ENCODE measurements at places on chromosomes 2 and 18.
A peak's percentile ranks its signal among the peaks of the same experiment; 100 is the strongest.

DNA sequence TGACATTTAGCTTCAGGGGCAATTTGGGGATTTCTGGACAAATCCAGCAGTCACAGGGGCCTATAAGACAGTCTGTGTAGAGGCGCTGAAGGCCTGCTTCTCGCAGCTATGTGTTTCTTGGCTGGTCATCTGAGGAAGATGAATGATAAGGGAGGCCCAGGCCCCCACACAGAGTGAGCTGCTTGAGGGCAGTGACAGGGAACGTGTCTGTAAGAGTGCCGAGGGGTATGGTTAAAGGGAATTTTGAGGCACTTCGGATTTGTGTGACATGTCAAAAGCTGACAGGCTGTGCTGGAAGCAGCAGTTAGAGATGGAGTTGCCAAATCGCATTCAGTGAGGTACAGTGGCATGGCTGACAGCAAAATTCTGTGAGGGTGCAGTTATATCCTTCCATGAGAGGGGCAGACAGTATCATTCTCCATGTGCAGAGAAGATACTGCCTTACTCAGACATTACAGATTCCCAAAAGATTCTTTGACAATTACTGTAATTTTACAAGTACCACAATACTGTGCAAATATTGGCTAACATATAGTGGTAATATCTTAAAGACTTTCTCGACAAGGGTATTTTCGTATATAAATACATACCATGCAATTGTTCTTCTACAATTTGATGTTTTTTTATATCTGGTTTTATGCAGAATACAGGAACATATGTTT lies 74.0 kb downstream of the CERS6 start:
- no peak for DNase-seq

- peak; percentile 35 for DNase-seq
These were observed 21.5 kb upstream of the IL18RAP start for GRCh38 chr2:102401456-102401855.

DNA sequence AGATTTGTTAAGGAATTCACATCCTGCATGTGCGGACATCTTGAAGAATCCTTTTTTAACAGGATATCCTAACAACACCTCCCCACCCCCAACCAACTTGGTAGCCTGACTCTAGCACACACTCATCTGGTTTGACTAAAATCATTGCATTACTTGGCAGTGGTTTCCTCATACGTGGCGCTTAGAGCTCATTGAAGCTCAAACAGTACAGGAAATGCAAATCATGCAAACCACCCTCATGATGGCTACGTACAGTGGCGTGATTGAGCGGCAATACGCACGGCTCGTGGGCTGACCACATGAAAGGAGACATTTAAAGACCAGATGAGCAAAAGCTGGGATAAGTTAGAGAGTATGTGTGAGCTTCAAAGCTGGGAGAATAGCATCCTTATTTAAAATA lies 336.2 kb downstream of the ZEB2 start:
- peak; percentile 40 for DNase-seq

DNA sequence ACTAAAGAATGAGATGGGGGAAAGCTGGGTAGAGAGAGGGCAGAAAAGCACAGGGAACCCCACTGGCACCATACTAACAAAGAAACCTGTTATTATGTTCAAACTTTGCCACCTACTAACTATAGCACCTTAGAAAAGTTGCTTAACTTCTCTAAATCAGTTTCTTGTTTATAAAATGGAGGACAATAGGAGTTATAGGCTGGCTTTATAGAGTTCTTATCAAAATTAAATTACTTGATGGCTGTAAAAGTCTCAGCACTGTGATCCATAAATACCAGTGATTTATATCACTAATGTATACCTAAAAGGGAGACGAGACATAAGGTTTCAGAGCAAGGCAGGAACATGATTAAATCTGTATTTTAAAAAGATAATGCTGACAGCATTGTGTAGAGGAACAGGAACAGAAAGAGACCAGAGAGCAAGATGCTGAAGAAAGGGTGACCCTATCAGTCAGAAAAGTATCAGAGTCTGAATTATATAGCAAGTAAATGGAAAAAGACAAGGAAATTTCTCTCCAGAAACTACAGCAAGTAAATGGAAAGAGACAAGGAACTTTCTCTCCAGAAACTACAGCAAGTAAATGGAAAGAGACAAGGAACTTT lies 29.1 kb downstream of the PRKD3 start:
- DNase-seq = no peak

GRCh38 chr2:117071556-117072102 lies 742.9 kb upstream of the DDX18 start:
- no peak for DNase-seq

DNA sequence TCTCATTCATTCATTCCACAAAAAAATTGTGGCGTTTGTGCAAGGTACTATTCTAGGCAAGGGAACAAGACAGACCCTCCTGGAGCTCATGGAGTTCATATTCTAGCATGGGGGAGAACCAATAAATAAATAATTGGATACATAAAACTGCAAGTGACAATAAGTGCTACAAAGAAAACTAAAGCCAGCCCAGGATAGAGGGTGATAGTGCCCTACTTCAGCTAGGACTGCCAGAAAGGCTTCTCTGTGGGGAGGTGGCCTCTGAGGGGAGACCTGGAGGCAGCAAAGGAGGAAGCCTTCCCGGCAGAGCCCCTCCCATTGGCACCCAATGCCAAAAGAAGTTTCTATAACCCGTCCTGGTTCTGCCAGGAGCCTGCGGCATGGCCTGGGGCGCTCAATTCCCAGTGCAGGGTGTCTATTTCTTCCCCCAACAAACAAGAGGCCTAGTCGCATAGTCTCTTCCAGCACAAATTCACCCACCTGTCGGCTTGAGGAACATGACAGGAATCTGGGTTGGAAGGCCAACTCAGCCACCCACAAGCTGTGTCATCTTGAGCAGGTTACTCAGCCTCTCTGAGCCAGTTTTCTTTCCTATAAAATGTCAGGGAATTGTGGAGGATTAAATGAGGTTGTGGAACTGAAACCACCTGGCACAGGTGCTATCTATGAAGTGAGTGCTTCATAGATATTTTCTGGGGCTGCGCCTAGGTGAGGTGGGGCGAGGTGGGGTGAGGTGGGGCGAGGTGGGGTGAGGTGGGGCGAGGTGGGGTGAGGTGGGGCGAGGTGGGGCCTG lies 94.3 kb downstream of the ZFP36L2 start:
- no peak for DNase-seq

DNA sequence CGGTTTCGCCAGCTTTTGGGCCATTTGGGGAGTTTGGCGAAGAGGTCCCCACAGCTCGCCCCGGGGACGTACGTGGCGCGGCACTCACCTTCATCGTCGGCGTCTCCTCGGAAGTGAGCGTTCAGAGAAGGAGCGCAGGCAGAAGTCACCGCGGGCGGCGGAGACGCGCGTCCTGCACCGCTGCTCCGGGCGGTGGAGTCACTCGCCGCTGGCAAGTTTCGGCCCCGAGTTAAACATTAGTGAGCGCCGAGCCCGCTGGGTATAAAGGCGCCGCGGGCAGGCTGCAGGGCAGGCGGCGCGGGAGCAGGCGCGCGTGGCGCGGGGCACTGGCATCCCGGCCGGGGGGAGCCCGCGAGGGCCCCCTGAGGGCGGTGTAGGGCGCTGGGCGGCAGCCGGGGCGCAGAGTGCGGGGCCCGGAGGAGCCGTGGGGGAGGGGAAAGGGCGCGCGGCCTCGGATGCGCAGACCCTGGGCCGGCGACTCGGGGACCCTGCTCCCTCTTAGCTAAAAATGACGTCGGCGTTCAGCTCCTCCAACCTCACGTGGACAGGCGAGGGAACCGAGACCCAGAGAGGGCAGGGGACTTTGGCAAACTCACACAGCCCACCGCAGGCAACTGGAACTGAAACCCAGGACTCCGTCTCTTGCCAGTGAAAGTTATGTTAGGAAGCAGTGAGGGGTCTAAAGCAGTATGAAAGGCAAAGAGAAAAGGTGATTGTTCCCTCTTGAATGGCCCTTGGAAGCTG lies at the start of gene DPP4:
TSS of gene DPP4 (minus strand) at position 328 of the 744 bp plus-strand sequence. CDS start at position 94, 234 bp downstream.
- no peak for DNase-seq

- no peak for DNase-seq
These were observed 15.6 kb upstream of the ANTXR1 start for GRCh38 chr2:68997401-68997800.

GRCh38 chr2:45006041-45006941 lies 3.0 kb downstream of the SIX2 start:
- no peak for DNase-seq

GRCh38 chr18:35444636-35445035 lies 53.1 kb downstream of the INO80C start:
- no peak for DNase-seq

DNA sequence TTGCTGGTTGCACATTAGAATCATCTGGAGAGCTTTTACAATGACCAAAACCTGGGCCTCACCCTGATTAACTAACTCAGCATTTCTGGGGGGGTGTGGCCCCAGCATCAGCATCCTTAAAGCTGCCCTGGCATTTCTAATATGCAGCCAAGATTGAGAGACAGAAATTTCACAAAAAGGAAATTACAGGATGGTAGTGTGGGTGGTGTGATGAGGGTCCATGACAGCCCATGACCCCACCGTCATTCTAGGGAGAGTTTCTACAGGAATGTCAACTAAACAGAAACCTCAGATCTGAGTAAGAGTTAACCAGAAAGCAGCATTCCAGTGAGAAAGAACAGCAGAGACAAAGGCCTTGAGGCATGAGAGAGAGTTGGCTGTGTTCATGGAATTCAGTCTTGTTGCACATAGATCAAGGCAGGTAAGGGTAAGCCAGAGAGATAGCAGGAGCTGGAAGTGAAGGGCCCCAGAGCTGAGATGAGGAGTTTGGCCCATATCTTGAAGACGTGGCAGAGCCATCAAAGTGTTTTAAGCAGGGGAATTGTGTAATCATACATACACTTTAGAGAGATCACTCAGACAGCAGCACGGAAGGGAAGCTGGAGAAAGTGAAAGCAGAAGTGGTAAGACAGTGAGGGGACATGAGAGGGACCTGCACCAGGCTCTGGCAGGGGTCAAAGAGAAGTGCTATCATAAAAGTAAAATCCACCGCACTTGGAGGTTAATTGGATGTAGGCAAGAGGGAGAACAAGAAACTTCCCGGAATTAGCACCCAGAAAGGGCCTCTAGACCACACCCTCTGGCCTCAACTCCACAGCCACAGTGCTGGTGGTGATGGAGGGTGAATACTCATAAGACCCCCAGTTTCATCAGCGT lies 7.8 kb upstream of the TRABD2A start:
- peak; percentile 65 for DNase-seq

DNA sequence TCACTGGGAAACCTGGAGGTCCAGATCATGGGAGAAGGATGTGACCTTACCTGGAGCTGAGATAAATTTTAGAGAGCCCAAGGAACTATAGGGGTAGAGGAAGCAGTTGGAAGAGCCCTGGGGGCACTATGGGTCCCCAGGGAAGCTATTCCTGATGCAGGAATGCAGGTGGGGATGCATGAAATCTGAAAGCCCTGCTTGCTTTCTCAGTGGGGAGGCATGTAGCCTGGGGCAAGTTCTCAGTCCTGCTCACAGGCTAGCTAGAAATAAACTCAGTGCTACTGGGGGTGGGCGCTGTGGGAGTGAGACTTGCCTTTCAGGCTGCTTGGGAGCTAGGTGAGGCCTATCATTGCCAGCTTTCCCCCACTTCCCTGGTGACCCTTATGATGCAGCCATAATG lies 499.7 kb downstream of the PTH2R start:
- no peak for DNase-seq

GRCh38 chr2:100460904-100461530 lies 9.3 kb upstream of the NMS start:
- peak; percentile 40 for DNase-seq

- no peak for DNase-seq
These were observed 48.8 kb downstream of the ANKRD44 start for GRCh38 chr2:197261808-197262226.

DNA sequence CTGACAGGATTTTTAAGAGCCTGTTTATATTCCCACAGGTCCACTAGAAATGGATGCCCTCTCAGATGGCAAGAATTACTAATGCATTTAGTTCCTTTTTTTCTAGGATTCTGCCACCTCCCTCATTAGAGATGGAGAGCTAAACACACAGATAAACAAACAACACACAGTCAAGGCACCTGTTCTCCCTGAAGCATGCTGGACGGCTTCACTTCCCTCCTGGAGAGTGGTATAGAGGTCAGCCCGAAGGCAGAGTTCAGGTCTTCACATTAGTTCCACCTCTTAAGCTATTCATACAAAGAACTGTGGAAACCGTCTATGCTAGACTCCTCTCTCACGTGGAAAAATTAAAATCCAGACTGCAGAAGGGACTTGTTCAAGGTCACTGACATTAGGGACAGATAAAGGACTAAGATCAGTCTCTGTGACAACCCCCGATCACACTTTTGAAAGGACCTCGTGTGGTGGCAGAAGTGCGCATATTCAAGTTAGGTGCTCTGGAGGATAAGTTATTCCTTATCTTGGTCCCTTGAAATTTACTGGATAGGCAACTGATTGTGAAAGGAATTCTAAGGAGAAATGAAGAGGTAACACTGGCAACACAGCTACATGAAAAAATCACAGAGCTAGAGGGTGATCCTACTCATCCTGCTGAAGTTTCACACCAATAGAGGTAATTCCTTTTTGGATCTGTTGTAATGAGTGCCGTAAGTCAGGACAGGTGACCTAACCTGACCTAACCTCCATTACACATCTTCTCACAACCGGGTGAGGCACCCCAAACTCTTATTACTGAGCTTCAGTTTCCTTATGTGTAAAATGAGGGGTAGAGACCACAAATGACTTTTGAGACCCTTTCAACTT lies 75.1 kb downstream of the SPRED2 start:
- DNase-seq = no peak

DNA sequence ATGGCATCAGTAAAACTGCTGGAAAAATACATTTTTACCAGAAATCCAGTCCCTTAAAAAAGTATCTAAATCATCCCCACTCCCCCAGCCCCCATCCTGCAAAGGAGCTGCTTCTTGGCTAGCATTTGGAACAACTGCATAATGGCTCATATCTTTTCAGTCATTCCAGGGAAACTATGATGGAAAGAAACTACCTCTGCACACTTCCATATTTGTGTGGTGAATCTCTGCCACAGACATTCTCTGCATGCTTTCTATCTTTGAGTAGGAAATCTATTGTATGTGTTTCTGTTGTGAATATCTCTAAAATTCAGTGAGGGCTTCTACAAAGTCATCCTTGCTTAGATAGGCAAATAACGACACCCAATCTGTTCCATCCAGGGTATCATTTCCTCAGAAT lies 632.3 kb downstream of the LRP1B start:
- no peak for DNase-seq

DNA sequence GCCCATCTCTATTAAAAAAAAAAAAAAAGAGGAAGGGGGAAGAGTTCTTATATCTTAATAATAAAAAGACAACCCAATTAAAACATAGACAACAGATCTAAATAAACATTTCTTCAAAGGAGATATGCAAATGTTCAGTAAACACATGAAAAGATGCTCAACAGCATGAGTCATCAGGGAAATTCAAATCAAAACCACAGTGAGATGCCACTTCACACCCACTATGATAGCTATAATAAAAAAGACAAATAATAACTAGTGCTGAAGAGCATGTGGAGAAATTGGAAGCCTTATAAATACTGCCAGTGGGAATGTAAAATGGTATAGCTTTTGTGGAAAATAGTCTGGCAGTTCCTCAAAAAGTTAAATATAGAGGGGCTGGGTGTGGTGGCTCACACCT lies 61.5 kb upstream of the CYP20A1 start:
- peak; percentile 11 for DNase-seq
